ENCODE measurements at places on chromosomes 12 and 14.

- no peak for DNase-seq
Observed at GRCh38 chr12:108966378-108967151, 54.3 kb downstream of the SVOP start.

DNA sequence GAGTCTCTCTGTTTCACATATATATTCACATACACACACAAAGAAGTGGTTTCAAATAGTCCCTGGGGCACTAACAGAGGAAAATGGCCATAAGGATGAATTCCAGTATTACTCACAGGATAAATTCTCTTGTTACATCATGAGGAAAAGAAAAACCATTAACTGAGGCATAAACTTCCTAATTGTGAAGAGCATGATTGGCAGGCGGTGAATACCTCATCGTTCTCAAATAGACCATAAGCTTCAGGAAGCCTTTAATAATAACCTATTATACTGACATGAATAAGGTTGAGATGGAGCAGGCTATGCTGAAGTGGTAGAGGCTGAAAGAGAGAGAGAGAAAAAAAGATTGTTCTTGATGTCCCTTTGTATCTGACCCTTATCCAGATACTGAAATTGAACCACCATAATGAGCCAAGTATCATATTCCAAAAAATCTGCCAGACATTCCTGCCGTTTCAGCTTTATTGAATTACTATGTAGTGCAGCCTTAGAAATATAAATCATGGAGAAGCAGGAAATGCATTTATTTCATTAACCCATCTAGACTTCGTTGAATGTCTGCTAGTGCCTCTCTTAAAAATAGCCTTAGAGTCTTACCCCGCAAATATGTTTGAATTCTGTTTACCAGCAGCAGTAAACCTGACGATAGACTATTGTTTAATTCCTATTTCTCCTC is 86.8 kb downstream of the NUAK1 start:
- DNase-seq: no peak

GRCh38 chr14:89202413-89203190 is 214.4 kb downstream of the FOXN3 start:
- DNase-seq: peak; percentile 41

GRCh38 chr12:104582739-104583138 is 126.0 kb downstream of the CHST11 start:
- no peak for DNase-seq

DNA sequence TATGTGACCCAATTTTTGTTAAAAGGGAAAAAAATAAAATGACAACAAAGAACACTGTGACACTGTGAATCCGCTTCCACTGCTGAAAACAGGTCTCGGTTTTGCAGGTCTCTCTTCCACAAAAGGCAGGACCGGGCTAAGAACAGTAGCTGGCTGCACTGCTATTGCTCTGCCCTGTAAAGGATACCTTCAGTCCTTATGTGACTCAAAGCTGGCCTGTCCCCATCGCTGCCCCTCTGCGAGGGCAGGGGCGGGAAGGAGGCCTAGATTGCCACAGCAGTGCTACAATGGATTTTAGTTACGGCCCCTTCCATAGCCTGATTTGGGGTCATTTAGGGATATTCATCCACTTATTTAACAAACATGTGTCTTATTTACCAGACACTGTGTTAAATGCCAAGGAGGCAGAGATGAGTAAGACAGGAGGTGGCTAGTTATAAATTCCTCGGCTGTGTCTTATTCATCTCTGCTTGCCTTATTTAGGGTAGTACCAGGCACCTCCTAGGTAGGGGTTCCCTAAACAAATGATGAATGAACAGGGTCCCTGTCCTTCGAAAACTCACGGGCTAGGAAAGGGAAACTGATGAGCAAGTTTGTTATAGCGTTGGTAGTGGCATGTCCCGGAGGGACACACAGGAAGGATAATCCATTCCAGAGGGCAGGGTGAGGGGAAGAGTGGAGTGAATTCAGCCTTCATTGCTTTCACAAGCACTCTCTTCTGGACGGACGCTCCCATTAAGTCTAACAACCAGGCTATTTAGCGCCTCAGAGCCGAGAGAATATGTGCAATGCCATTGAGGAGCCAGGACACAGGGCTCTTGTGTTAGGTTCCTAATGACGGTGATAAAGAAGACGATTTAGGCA is 73.3 kb downstream of the EID3 start:
- no peak for DNase-seq

- DNase-seq: no peak
Observed at GRCh38 chr14:97306133-97306759, 509.1 kb downstream of the VRK1 start.

GRCh38 chr12:102481705-102482425 is 1.5 kb upstream of the IGF1 start:
- DNase-seq: no peak

DNA sequence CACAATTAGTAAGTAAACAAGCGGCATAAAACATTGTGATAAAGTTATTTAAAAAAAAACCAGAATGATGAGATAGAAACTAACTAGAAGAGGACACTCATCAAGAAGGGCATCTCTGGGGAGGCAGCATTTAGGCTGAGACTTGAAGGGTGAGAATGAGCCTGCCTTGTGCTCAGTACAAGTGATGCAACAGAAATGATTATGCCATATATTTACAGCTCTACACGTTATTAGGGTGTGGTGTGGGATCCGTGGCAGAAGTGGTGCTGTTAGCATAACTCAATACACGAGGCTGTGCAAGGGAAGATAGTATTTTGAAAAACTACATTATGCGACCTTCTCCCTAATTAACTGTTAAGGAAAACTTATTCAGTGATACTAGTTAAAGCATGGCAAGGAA is 178.5 kb upstream of the ATF7IP start:
- no peak for DNase-seq

- DNase-seq: no peak
Observed at GRCh38 chr14:96001866-96002497, 37.2 kb upstream of the C14orf132 start.

DNA sequence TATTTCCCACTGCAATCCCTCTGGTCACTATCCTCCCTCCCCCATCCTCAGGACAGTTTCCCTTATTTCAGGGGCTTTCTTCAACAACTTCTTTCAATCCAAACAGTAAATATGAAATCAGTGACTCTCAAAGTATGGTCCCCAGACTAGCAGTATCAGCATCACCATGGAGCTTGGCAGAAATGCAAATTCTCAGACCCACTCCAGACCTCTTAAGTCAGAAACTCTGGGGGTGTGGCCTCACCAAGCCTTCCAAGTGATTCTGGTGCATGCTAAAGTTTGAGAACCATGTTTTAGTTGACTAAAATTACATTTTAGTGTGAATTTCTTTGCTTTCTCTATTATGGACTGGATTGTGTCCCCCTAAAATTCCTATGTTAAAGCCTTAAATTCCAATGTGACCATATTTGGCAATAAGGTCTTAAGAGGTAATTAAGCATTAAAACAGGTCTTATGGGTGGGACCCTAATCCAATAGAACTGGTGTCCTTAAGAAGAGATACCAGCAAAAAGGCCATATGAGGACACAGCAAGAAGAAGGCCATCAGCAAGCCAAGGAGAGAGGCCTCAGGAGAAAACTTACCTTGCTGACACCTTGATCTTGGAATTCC is 23.2 kb downstream of the ATP2B1 start:
- DNase-seq: no peak

DNA sequence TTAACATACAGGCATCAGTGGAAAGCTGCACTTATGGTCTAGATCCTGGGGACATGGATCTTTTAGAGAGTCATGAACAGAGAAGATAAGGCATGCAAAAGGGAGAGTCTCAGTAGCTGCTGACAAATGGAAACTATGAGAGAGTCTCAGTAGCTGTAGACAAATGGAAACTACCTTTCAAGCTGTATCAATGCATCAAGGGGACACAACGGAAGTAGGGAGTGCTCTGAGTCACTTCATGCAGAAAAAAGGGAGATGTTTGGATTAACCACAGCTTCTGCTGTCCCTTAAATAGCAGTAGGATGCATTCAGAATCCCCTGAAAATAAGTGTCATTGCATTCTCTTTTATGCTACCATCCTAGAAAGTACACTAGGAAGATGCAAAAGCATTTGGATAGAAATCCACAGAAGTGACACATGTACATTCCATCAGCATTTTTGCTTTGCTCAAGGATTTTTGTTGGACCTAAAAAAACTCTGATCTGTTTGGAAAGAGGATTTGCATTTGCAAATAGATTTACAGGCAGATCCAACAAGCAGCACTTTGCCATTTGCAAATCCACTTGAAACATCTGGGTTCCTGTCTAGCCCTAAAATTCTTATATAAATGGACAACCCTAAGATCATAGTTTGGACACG is 227.5 kb upstream of the LMO3 start:
- DNase-seq: no peak

DNA sequence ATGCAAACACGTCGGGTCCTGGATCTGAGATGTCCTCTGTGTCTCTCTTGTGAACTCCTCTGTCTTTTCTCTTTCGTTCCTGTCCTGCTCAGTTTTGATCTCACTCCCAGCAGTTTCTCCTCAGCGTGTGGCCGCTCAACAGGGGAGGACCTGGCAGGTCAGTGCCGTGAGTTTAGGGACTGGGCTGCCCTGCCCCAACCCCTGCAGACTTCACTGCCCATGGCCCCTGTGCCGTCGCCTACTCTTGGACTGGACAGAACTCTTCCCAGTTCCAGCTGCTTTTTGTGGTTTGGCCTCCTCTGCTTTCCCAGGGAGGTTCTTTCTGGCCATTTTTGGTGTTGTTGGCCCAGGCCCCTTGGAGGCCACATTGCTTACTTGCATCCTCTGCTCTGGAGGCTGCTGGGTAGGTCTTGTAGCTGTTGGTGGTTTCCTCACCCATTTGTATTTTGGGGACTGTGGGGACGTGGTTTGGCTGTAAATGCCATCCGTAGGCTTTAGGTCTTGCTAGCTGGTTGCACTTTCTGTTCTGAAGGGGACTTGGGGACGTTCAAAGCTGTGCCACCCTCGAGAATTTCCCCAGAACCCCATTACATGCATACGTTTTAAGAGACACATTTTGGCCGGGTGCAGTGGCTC is 20.0 kb upstream of the DNAH10 start:
- DNase-seq: no peak

- DNase-seq: no peak
Observed at GRCh38 chr12:104473374-104473983, 16.7 kb downstream of the CHST11 start.

GRCh38 chr12:81360916-81361315 is 283.0 kb downstream of the ACSS3 start:
- DNase-seq: no peak

DNA sequence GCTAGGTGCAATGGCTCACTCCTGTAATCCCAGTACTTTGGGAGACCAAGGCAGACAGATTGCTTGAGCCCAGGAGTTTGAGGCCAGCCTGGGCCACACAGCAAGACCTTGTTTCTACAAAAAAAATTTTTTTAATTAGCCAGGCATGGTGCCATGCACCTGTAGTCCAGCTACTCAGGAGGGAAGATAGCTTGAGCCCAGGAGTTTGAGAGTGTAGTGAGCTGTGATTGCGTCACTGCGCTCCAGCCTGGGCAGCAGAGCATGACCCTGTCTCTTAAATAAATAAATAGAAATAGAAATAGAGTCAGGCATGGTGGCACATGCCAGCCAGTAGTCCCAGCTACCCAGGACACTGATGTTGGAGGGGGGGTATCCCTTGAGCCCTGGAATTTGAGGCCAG is 36.7 kb upstream of the CLIP1 start:
- DNase-seq: peak; percentile 33

DNA sequence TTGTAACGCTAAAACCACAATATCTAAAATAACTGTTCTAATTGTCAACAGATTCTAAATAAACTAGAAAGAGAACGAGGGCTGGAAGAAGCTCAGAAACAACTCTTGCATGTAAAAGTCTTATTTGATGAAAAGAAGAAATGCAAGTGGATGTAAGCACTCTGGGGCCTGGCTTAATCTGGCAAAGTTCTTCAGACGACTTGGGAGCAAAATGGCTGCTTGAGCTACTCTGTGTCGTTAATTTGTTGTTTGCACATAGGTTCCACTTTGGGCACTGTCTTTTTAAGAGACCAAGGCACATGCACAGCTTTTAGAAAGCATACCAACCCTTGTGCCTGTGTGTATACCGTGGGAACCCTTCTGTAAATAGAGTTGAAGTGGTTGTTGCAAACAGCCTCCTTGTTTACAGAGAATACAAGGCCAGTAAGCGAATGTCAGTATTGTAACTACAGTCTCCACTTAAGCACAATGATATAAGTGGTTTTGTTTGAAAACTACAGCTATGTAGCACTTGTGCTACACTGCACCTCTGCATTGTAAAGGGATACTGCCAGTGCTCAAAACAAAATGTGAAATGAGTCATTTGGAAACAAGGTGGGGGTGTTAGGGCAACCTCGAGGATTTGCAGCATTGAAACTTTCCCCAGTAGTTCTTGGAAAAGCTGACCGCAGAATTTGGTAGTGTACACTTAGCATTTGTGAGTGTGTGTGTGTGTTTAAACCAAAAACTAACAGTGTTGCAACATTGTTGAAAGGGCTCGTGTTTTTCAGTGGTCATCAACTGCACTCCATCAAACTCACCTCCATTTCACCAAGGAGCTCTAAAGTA is 154.3 kb downstream of the CEP83 start:
- peak; percentile 91 for DNase-seq

- no peak for DNase-seq
Observed at GRCh38 chr14:52598568-52598967, 45.9 kb downstream of the GPR137C start.

GRCh38 chr14:91533623-91534022 is 23.5 kb upstream of the PPP4R3A start:
- no peak for DNase-seq

- DNase-seq: peak; percentile 69
Observed at GRCh38 chr12:2284857-2285256, 232.1 kb downstream of the CACNA1C start.

DNA sequence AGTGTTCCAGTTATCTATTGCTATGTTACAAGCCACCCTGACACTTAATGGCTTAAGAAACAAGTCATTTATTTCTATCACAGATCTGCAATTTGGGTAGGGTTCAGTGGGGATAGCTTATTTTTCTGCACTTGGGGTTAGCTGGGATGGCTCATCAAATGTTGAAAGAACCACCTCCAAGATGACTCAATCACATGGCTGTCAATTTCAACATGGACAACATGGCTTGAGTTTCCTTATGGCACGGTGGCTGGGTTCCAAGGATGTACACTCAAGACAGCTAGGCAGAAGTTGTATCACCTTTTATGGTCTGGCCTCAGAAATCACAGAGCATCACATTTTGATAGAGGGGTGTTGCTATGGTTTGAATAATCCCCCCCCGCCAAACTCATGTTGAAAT is 24.5 kb upstream of the IGF1 start:
- DNase-seq: no peak

DNA sequence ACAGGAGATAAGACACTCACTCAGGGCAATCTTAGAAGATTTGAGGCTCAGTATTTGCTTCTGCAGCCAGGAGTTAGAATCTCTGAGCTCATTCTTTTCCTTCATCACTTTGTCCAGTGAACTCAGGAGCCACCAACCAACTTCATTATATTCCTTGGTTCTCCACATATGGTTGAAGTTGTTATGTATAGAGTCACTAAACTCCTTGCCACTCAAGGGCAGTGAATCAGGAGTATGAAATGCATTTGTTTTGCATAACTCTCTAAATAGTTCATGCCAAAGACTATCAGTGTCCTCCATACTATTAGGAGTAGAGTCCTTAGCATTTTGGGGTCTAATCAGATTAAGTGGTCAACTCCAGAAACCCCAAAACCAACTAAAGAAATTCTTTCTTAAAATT is 150.6 kb downstream of the CCDC59 start:
- no peak for DNase-seq
